HFF-Myc (cell line): ENCODE measurements at places on chromosomes 1 and 21.

DNA sequence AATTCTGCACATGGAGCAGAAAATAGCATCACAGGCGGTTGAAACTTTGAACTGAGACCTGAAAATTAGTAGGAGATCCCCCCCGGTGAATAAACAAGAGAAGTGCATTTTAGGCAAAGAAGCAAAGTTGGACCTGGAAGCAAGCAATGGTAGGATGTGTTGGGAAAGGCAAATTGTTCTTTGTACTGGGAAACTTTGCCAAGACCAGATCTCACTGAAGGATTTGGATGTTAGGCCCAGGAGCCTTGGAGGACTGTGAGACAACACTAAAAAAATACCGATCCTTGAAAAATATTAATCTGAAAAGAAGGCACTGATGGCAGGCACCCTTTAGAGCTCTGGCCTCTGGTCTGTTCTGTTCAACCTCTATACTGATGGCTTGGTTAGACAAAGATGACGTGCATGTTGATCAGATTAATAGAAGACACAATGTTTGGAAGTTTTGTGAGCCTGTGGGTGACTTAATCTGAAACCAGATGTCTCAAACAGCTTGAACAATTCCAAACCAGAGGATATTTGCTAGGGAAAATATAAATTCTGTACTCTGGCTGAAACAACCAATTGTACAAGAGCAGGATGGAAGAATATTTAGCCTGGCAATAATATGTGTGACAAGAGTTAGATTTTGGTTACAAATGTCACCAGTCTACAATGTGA is 108.4 kb downstream of the ROR1 start:
- DNase-seq: no peak

DNA sequence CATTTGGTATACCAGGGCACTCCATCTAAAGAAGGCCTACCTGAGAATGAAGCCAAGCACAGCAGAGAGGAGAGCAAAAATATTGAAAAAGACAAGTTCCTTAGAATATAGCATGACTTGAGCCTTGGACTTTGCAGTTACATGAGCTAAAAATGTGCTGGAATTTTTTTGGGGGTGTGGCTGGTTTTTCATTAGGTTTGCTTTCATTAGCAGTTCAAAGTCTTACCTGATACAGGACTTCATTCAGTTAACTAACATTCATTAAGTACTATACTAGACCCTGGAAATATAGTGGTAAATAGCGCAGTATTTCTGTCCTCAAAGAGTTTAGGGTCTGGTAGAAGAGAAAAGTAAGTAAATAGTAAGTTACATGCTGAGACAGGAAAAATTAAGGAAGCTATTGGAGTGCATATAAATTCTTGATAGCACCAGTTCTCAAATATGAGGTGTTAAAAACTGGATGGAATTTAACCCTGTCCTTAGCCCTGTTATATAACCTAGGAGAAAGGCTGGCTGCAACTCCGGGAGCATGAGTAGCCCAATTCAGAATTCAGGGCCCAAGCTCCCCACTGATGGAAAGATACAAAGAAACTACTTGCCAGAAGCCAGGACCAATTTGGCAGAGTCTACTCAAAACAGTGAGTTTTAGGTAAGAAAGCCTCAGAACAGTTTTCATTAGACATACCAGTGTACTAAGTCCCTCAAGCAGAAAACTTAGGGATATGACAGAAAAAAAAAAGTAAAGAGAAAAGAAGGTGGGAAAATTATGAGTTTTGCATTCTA is 3.1 kb upstream of the DOCK7 start:
- no peak for DNase-seq

GRCh38 chr1:5333291-5333690 is 658.9 kb downstream of the NPHP4 start:
- DNase-seq: no peak

- no peak for DNase-seq
Measured at GRCh38 chr1:34267326-34267725, 90.6 kb downstream of the C1orf94 start.
